ENCODE measurements at places on chromosomes 3 and 15.
A peak's percentile ranks its signal among the peaks of the same experiment; 100 is the strongest.

- DNase-seq: no peak
Observed at GRCh38 chr3:35789042-35789831, 149.9 kb downstream of the ARPP21 start.

DNA sequence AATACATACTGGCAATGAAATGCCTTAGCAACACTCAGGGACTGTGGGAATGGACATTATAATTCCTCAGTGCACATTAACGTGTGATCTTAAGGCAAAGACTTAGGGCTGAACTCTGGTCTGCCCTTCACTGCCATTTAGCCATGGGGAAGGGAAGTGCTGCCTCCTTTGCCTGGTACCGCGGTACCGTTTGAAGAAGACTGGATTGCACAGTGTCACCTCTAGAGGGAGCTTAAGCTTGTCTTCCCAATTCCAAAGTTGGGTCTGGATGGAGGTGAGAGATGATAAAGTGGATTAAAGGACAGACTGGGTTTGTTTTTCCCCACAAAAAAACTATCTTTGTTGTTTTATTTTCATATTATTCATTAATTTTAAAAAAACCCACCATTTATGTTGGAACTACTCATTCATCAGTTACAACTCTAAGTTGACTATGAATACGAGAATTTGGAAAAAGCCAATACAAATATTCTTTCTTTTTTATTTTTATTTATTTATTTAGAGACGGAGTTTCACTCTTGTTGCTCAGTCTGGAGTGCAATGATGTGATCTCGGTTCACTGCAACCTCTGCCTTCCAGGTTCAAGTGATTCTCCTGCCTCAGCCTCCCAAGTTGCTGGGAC lies 60.0 kb upstream of the SYN2 start:
- peak; percentile 25 for DNase-seq

DNA sequence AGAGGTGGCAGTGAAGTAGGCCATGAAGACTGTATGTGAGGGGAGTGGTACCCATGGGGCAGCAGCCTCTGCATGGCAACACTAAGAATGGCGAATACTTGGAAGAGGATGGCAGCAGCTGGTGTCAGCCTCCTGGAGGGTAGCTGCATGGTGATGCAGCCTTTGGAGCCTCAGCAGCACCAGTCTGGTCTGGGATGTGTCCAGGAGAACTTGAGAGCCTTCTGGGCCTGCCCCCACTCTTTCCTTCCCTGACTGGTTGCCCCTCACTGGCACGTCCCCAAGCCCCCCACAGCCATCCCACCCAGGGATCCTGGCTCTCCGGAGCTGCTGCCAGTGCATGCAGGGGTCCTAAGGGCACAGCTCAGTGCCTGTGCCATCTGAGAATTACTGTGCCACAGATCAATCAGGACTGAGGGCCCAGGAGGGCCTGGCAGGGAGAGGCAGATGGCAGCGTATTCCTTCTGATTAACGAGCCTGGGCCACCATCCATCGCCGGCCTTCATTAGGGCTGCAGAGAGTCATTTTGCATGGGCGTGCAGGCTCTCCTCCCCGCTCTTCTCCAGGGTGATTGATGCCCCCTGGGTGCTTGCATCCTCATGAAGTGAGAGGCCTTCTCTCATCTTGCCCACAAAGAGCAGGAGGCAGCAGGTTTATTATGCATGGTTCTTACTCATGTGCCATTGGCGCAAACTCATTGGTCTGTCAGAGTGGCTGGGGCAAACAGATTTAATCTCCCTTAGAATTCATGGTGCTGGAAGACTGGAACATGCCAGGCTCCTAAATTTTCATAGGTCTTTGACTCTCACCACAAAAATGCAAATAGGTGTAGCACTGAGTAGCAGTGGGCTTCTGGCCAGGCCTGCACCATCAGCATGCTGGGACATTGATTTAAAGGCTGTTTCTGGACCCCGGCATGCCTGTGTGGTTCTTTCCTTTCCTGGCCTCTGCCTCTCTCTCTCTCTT lies 116.8 kb downstream of the EPHB1 start:
- DNase-seq: no peak

GRCh38 chr3:44045476-44046275 lies 196.0 kb upstream of the TOPAZ1 start:
- no peak for DNase-seq

- no peak for DNase-seq
Observed at GRCh38 chr15:78182336-78182700, 33.2 kb downstream of the IDH3A start.

GRCh38 chr15:38520035-38520434 lies 44.6 kb downstream of the RASGRP1 start:
- no peak for DNase-seq

DNA sequence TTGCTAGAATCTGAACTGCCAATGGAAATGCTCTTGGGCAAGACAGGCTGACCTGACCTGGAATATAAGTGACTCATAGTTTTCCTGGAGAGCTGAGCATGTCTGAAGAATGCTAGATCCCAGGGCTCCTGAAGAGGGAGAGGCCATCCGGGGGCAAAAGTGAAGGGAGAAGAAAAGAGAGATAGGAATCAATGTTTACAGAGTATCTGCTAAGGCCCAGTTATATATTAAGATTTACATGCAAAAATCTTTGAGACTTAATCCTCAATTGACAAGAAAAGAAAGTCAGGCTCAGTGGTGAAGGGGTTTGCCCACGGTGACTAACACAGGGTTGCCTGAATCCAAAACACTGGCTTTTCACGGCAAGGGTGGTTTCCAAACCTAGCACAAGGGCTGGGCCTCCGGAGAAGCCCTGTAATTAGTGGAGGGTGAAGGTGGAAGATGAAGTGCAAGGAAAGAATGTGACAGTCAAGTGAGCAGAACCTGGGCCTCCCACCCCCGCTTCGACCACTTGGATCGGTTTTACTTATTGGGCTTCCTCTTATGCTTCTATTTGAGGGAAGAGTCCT lies 91.7 kb upstream of the FGF12 start:
- DNase-seq: peak; percentile 82

DNA sequence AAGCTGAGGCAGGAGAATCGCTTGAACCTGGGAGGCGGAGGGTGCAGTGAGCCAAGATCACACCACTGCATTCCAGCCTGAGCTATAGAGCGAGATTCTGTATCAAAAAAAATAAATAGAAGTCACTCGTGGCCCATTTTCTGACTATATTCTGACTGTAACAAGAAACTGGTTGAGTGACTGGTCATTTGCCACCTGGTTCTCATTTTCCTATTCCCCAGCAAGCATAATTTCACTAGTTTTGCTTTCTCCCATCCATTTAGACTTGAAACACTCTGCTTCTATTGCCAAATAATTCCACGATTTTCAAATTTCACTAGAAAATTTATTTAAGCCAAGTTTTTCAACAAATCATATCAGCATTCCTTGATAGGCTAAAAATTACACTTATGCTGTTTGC lies 40.7 kb downstream of the C3orf70 start:
- DNase-seq: no peak

GRCh38 chr15:94457661-94458060 lies 226.3 kb downstream of the MCTP2 start:
- no peak for DNase-seq

DNA sequence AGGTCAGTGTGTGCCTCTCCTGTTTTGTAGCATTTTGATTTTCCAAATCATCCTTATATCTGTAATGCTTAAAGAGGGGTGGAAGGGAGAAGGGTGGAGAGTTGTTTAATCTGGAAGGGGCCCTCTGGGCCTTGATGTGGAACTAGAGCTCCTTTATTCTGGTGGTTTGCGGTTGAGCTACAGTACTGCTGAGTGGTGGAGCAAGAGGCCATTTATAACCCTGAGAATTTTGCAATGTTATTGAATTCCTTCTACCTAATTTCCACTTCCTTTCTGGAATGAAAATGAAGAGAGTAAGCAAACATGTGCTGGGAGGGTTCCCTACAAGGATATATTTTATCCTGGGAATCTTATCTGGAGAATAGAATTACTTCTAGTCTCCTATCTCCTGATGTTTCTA lies 35.3 kb upstream of the TUBGCP5 start:
- no peak for DNase-seq

DNA sequence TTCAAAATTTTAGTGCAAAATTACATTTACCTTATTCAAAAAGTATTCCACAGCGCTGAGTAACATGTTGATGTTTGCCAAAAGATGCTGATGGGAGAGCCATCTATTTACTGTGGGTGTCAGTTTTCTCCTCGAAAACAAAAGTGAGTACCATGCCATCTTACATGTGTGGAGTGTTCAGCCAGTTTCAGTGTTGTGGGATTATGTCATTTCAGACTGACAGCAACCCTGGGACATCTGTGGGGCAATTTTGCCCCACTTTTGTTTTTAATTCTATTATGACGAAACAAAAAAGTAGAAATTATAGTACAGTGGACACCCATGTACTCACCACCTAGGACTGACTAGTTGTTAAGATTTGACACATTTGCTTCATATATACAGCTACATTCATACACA lies 19.6 kb downstream of the SLCO3A1 start:
- DNase-seq: no peak

Data from RWPE1 (cell line).